ENCODE measurements at places on chromosomes 12 and 14.

DNA sequence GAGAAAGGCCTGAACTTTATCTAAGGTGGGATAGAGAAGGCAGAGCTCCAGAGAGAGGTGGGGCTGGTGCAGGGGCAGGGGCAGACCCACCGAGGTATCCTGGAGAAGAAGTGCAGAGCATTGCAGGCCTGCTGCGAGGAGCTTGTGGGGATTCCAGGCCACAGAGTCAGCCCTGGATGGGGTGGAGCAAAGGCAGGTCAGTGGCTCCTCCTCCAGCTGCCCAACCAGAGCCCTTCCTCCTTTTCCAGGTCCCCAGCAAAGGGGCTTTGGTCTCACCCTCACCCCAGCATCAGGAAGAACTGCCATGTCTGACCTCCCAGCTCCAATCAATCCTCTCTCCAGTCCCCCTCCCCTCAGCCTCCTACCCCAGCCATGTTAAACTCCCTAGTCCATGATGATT lies 19.8 kb upstream of the ZNF740 start:
- no peak for DNase-seq

DNA sequence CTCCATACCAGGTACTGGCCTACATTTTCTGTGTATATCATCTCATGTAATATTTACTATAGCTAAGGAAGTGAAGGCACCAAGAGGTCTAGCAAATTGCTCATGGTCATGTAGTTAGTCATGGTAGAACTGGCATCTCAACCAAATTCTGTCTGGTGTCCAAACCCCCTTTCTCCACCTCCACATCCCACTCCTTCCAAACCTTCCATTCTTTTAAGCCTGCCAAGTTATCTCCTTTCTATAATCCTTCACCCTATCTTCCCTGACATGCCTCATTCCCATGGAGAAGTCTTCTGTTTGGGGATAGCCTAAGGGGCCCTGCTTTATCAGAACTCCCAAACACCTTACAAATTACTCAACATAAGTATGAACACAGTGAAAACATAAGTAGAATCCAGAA lies 196.2 kb upstream of the HMGA2 start:
- no peak for DNase-seq

DNA sequence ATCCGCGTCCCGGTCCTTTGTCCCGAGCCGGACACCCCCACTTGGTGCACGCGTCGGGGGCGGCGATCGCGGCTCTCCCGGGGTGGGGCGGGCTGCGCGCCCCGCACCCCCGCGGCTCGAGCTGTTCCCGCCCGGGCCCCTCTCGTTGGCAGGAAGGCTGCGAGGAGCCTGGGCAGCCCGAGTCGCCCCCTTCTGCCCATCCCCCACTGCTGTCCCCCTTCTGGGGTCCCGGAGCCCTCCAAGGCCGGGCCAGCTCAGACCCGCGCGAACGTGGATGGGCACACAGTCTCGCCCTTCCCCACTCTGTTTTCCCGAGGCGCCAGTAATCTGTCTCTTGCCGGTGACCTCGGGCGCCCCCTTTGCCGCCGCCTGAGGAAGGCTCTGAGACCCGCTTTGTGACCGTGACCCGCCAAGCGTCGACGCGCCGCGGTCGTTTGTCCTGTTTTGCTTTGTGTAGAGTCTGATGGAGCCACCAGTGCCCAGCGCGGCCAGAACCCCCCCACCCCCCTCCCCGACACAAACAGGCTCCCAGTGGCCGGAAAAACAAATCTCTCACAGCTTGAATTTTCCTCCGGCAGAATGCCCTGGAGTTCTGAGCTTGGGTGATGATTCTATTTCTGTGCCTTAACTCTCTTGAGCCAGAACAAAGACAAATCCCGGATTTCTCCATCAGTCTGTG lies 610 bp downstream of the C14orf132 start:
- DNase-seq = no peak

GRCh38 chr14:69298131-69299071 lies 38.4 kb downstream of the GALNT16 start:
- DNase-seq = no peak

DNA sequence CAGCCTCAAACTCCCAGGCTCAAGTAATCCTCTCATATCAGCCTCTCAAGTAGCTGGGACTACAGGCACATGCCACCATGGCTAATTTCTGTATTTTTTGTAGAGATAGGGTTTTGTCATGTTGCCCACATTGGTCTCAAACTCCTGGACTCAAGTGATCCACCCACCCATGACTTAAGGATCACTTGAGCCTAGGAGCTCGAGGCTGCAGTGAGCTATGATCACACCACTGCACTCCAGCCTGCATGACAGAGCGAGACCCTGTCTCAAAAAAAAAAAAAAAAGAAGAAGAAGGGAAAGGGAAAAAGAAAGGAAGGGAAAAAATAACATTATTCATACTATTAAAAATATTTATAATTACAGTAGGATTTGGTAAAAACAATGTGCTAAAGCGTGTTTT lies 19.2 kb downstream of the EPS8 start:
- no peak for DNase-seq

- DNase-seq = no peak
These were observed 138.2 kb downstream of the MON2 start for GRCh38 chr12:62604871-62605270.

- no peak for DNase-seq
These were observed 84.1 kb upstream of the MON2 start for GRCh38 chr12:62382526-62382925.

DNA sequence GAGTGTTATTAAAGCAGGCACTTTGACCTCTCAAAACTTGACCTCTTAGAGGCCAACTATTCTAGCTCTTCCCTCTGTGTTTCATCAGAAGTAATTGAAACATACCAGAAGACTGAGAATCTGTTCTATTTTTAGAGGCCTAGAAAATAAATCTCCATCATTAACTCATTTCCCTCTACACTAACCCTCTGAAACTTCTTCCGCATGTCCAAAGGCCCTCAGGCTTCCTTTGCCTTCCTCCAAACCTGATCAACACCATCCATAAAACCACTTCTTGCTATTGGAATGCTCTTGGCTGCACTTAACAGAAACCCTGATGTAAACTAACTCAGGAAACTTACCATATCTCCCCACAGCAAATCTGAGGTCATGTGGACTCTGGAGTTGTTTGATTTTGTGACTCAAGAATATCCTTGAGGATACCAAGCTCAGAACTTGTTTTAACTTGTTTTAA lies 196.4 kb downstream of the RPAP3 start:
- no peak for DNase-seq

DNA sequence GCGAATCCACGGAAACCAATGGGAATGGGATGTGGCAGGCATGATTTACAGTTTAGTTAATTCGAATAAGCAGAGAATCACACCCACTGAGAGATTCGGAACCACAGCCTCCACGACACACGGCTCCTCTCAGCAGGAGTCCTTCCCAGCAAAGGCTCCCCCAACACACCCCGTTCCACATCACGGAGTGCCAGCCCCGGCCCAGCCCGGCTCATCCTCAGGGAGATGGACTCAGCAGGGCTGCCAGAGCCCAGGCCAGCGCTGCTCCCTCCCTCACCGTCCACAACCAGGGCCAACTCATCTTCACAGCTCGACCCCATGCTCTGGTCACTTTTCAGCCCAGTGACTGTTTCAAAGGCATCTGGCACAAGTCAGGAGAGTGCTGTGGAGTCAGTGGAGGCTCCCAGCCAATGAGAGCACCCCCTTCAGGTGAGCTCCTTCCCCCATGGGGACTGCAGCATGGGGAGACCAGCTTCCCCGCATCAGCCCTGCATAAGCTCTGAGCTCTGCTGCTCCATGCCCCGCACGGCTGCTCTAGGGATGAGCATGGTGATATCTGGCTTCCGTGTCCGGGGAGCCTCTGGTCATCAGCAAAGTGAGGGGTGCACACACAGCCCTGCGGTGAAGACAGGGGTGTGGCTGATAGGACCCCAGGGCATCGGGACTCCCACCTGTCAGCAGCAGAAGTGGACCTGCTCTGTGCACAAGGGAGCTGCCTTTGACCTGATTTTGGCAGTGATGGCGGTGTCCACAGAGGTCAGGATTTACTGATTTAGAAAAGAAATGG lies 238.8 kb upstream of the SFSWAP start:
- DNase-seq = no peak

DNA sequence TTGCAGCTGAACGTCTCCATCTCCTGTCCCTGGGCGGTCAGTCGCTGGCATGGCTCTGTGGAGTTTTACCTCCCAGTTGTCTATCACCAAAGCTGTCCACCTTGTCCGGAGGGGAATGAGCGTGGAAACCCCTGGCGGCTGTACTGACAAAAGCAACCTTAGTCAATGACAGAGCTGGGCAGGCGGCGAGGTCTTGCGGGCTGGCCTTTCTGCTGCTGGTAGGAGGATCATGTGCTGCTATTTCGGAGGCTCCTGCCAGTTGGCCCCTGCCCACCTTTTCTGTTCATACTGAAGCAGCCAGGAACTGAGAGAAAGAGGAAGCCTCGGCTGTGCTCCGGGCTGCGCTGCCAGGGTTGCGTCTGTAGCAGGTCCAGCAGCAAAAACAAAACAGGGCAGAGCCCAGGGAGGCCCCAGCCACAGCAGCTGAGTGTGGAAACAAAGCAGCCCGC lies 57.7 kb downstream of the HMGA2 start:
- no peak for DNase-seq

DNA sequence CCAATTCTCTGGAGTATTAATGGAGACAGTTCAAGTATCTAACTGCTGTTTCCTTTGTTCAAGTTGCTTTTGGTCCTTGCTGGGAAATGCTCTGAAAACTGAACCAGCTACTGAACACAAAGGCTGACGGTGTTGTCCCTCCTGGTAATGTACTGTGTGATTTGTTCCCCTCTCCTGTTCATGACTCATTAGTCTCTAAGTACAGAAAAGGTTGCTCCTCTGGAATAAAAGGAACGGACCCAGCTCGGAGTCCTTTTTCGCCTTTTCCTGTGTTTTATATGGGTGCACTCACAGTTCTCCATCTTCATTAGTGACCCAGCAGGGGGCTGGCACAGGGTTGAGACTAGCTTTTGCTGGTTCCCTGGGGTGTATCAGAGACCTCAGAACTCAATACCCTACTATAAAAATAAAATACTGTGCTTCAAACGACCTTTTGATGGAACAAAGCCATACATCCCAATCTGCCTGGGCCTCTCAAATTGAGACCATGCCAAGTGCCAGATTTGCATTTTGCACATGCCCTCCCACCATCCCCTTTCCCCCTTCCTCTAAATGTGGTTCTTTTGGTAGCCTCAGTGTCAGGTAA lies 269.7 kb downstream of the RAD51B start:
- DNase-seq = no peak

GRCh38 chr12:118465706-118466105 lies 89.4 kb downstream of the SUDS3 start:
- no peak for DNase-seq

- no peak for DNase-seq
These were observed 114.7 kb downstream of the NTF3 start for GRCh38 chr12:5546616-5547015.

DNA sequence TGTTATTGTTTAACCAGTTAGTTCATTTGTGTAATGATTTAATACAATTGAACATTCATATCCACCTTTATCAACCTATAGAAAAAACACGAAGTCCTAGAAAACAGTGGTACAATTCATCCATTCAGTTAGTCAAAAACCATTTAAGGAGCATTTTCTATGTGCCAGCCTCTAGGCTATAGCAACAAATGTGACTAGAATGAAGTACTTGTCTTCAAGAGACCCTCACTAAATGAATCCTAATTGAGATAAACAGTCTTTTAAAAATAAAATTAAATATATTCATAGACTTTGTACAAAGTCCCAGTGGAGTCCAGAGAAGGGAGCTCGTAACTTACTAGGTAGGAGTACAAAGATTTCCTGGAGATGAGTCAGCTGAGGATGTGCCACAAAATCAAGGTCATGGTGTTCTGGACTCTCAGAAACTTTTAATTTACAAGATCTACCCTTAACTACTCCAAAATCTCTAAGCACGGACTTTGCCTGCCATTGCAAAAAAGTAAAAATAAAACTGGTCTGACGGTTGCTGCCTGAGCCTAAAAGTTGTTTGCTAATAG lies 430.7 kb upstream of the DCN start:
- no peak for DNase-seq

GRCh38 chr12:14920475-14921126 lies 17.7 kb downstream of the ERP27 start:
- no peak for DNase-seq

DNA sequence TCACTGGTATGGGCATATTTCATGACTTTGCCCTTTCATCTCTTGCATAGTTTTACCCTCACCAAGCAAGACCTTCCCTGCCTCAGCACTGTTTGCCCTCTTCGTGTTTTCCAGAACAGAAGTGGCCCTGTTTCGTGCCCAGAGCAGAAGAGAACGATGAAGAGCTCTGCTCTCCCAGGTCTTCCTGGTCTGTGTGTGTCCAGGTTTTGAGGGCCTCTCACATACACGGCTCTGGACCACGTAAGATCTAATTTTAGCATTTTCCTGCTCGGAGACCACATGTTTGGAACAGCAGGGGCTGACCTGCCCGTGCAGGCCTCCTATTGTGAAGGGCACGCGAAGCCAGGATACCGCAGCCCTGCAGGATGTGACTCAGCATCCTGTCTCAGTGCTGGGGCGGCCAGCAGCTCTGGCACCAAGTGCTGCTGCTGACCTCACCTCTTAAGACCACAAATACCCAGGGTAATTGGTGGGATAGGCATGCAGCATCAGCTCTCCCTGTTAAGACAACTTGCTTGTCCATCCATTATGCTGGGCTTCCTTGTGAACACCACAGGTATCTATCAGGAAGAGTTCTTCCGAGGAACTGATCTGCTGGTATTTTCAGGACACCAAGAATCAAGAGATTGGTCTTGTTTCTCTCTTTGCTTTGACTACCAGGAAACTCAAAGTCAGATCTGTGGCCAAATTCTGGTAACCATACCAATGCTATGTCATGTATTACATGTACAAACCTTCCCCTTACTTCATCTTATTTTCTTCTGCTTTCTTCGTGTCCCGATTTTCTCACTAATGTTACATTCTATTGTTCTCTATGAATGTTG lies 19.0 kb downstream of the SSH1 start:
- DNase-seq = no peak

DNA sequence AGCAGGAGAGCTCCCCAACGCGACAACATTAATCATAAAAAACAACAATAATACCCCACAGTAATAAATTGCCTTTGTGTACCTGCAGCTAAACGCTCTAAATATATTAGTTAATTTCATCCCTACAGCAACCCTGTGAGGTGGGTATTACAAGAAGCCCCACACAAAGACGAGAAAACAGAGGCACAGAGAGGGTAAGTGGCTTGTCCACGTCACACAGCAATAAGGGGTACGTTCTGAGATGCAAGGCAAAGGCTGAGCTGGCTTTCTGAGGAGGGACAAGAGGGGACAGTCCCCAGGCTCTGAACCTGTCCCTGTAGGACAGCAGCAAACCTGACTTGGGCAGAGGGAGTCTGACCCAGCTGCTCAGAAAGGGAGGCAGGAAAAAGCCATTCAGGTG lies 78.2 kb downstream of the NCOR2 start:
- no peak for DNase-seq

- no peak for DNase-seq
These were observed 13.5 kb downstream of the ISCA2 start for GRCh38 chr14:74507085-74507484.

- no peak for DNase-seq
These were observed 124.8 kb upstream of the PTPRB start for GRCh38 chr12:70762000-70762399.

- no peak for DNase-seq
These were observed 921 bp upstream of the CEP83 start for GRCh38 chr12:94460616-94460959.
